NCI-H2171 (cell line): ENCODE measurements at places on chromosomes 4 and X.

DNA sequence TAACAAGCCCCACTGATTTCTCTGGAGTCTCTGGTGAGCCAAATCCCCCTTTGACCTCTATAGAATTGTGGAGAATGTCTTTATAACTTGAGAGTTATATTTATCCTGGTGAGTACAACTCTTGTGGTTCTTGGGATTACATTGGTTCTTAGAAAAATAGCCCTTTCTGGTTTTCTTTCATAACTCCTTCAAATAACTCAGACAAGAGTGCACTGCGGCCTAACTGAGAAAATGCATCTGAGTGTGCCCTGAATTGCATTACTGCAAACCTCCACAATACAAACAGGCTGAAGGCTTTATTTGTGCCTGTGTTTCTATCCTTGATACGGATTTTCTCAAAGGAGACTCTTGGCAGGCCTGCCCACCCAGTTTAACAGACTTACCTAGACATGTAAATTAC is 2.7 kb downstream of the BEX3 start:
- no peak for DNase-seq

DNA sequence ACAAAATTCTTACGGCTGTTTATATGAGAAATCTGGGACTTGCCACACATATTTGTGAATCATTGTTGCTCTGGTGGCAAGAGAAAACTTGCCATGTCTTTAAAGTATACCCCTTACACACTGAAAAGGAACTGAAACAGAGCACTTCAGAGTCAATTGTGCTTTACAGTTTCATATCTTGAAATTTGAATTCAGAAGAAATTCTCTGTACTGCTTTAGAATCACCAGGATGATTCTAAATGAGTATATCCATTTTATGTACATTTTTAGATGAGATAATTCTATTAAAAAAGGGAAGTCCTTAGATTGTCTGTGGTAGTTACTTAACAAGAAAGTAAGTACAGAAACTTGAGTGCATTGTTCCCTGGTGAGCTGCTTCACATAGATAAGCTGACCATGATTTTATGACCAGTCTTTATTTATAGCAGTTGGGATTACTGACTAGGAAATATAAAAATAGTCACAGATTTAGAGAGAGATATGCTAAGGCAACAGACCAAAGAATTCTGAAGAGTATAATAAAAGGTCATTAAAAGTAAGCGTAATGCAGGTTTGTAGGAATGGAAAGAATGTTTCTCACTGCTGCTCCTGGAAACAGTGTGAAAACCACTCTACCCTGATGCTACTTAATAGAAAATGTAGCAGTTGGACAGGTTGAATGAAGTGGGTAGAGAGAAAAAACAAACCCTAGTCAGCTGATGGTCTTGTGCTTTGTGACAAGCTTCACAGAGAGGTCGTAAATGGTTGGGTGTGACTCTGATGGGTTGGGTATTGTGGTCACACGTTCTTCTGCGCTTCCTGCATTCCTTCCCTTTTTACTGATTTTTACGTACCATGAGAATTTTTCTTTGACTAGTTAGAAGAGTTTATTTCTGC is 41.0 kb downstream of the FNIP2 start:
- DNase-seq = no peak

- DNase-seq = no peak
Measured at GRCh38 chr4:7462509-7462971, 27.8 kb upstream of the PSAPL1 start.

DNA sequence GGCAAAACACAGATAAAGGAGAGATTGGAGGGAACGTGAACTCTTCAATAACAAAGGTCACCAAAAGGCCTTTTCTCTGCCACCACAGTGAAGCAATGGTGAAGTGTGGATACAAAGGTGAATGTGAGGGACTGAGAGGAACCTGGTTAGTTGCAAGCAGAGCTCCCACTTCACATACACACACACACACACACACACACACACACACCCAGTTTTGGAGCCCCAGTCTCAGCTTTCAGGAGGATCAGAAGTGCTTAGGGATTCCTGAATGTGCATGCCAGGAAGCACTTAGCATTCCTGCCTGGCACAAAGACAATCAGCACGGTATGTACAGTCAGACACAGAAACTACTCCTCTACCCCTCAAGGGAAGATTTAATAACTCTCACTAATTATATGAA is 71.5 kb downstream of the ARHGEF9 start:
- no peak for DNase-seq

- peak; percentile 7 for DNase-seq
Measured at GRCh38 chrX:52574416-52575275, 57.8 kb upstream of the XAGE1B start.

DNA sequence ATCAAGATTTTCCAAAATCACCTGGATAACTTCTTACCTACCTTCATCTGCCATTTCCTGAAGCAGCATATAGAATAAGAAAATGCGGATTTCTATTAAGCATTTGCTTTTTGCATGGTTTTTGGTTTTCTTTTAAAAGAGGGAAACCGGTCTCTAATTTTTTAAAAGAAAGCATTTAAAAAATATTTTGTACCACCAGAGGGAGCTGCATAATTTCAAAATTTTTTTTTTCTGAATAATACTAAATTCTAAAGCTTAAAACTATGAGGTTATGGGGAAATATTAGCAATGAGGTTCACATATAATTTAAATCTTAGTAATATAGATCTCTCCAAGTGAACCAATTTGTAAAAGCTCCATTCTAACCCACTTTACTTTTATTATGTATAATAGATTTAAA is 137.7 kb upstream of the TENT5D start:
- no peak for DNase-seq

DNA sequence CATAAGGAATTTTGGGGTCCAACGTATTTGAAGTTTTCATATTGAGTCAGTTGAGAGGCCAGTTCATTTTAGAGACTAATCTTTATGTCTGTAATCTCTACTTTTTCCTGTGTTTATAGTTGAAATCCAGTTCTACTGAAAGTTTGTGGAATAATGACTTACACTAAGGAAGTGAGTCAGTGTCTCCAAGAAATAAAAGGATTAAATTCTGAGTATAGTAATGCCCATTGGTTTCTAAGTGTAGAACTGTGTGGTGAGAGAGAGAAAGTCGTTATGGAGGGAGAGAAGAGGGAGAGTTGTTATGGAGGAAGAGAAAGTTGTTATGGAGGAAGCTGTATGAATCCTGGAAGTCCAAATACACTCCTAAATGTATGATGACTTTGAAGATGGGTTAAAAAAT is 264.6 kb upstream of the HAND2 start:
- no peak for DNase-seq

GRCh38 chrX:153993978-153994377 is 21.4 kb downstream of the TMEM187 start:
- DNase-seq = no peak

- no peak for DNase-seq
Measured at GRCh38 chr4:102546635-102547034, 45.5 kb downstream of the NFKB1 start.

- no peak for DNase-seq
Measured at GRCh38 chr4:11532138-11532537, 103.4 kb upstream of the HS3ST1 start.
